Kidney tubule cell (primary cell): ENCODE measurements at places on chromosomes 2 and 18.

- DNase-seq, result no peak
Measured at GRCh38 chr18:33159151-33159550, 281.4 kb downstream of the CCDC178 start.

GRCh38 chr2:114933671-114934241, 491.3 kb downstream of the DPP10 start:
- DNase-seq, result no peak

DNA sequence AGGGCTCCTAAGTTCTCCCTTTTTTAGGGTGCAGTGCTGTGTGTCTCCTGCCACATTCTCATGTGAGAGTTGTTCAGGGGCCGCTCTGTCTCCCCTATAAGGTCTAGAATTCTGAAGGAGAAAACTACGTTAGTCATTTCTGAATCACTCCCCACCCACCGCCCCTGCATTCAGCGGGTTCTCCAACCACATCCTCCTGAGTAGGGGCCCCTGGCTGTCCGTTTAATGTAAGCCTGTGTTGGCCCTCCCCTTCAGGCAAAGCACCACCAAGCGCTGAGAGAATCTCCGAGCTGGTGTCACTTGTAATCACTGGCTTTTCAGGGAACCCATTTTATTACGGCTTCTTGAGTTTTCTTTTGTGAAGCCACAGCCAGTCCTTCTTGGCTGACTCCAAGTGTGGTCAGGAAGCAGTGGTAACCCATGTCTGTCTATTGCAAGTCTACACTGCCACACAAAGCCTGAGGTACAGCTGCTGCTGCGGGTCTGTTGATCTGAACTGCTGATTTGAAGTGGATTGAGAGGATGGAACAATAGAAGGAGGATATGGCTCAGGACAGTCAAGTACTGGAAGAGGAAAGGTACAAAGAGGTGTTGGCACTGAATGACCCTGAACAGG, 16.9 kb downstream of the LCT start:
- DNase-seq, result no peak

- no peak for DNase-seq
Measured at GRCh38 chr18:14935210-14935609, 187.2 kb downstream of the ANKRD30B start.

- peak; percentile 56 for DNase-seq
Measured at GRCh38 chr2:60555066-60555782, 1.8 kb upstream of the BCL11A start.

GRCh38 chr2:173448938-173449471, 94.3 kb downstream of the CDCA7 start:
- DNase-seq, result peak; percentile 81

GRCh38 chr2:118151831-118152230, 63.6 kb downstream of the INSIG2 start:
- no peak for DNase-seq

- no peak for DNase-seq
Measured at GRCh38 chr2:203948733-203949132, 12.2 kb downstream of the ICOS start.

DNA sequence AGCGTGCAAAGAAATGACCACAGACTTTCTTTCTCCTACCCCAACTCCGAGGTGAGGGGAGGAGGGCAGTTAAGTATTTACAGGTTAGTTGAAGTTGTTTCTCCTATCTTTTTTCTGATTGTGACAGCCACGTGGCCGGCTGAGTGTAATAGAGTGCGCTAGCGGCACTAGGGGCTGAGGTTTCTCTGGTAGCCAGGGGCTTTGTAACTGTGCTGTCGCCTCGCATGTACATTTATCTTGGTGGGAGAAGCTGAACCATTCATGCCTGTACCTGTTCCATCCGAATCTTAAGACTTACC, 214.1 kb upstream of the STON1 start:
- DNase-seq, result peak; percentile 40

- no peak for DNase-seq
Measured at GRCh38 chr2:54566896-54567295, 110.8 kb downstream of the SPTBN1 start.

- DNase-seq, result no peak
Measured at GRCh38 chr2:70199320-70199864, 8.6 kb upstream of the C2orf42 start.

- no peak for DNase-seq
Measured at GRCh38 chr18:80198994-80199748, 48.1 kb downstream of the PARD6G start.

- DNase-seq, result no peak
Measured at GRCh38 chr2:17792515-17792914, 23.7 kb upstream of the MSGN1 start.

DNA sequence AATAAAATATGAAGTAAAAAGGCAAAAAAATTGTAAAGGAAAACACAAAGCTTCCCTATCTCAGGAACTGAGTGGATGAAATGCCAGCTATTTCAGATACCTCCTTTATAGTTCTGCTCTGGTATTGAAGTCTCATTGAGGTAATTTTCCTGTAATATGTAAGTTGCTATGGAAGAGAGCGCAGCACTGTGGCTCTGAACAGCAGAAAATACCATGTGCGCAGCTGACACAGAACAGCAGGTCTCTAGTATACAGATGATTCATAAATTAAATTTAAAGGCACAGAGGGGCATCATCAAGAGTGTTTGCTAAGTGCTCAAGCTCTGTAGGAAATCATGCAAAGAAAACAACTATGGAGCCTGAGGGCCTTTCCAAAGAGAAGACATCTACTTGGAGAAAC, 315.3 kb upstream of the CDH7 start:
- DNase-seq, result no peak
